ENCODE measurements at places on chromosomes 16 and 17. TPM values are rescaled to one million over a fixed set of nuclear protein-coding genes. Genes with fewer than 3 reads are reported as not detected.

DNA sequence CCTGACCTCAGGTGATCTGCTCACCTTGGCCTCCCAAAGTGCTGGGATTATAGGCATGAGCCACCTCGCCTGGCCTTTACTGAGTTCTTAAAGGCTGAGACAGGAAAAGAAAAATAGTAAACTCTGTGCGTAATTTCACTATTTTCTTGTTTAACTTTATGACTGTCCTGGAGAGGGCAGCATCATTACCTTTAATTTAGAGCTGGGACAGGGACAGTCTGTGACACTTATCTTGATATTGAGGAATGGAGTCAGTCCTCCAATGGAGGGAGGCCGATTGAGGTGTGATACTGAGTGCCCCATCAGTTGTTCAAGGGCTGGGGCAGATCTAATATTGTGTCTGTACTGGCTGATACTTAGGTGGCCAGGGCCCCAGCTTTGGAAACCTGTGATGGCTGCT is 21.5 kb upstream of the SPN start:
- no peak for DNase-seq
- H3K27me3 ChIP-seq = no peaks in the 10 kb centered on the region

DNA sequence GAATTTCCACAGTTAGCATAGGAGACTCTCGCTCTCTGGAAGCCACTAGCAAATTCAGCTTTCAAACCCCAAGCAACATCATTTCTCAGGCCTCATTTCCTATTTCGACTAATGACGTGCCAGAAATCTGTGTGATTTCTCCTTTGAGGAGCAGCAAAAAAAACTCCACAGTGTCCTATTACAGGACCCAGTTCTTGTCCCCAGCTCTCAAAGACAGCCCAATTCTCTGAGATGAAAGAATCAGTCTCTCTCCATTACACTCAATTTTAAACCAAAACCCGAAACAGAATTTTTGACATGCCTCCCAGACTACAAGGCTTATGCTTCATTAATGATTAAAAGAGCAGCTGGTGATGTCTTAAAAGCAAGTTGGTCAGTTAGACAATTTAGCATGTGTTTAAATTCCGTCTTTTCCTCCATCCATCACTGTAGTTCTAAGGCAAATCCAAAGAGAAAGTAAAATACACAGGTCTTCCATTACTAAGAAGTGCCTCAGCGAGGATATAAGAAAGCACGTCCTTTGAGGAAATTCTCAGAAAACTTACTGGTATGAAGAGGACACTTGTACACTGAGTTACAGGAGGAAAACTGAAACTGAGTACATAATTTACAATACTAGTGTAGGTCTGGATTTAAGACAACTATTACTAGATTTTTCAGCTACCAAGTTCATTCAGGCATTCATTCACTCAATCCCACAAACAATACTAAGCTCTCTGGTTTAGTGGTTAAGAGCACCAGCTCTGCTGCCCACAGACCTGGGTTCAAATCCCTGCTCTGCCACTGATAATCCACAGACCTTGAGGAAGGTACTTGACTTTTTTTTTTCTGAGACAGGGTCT is 12.5 kb downstream of the TOM1L2 start:
- H3K4me3 ChIP-seq = peak overlapping the region; percentile 71
- DNase-seq = peak; percentile 67
- H3K27me3 ChIP-seq = no peaks in the 10 kb centered on the region
- peaks cover 69% of the 10 kb centered on the region for H3K4me1 ChIP-seq
- H3K36me3 ChIP-seq = peaks cover 10% of the 10 kb centered on the region

- peak; percentile 10 for DNase-seq
- peaks cover 56% of the 10 kb centered on the region for H3K27me3 ChIP-seq
- H3K4me3 ChIP-seq = no peak within 1 kb of the TSS
- H3K27ac ChIP-seq = no peak within 1 kb of the TSS
- no peaks in the 10 kb centered on the region for H3K4me1 ChIP-seq
Observed at GRCh38 chr16:25691519-25692091, at the start of gene HS3ST4. Gene HS3ST4 (plus strand): TSS chr16:25691959.

DNA sequence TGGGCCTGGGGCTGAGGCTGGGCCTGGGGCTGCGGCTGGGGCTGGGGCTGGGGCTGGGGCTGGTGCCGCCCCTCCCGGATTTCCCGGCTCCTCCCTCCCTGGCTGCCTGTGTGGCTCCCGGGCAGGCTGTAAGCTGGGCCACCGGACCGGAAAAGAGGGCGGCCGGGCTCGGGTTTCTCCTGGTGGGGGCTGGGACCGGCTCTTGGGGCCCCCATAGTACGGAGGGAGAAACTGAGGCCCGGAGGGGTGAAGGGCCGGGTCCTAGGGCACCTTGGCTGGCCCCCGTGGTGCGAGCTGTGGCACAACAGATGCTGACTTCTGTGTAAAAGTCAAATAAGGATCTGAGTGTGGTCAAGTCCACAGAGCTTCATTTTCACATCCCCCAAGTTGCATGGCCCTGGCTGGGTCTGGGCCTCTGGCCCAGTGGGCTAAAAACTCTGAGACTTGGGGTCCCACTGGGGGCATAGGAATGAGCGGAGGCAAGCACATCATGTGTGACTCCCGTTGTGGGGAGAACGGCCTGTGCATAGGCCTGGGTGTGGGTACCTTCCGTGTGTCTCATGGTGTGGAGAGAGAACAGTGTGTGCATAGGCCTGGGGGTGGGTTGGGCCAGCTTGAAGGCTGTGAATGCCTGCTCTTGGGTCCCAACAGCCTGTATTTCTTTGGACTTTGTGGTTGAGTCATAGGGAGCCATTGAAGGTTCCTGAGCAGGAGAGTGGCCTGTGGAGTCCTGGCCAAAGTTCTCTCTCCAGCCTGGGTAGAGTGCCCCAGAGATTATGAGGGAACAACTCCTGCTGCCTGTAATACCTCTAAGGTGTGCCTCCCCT is 123.9 kb upstream of the CIBAR2 start:
- H3K27ac ChIP-seq = no peak overlapping the region
- peaks cover 20% of the 10 kb centered on the region for H3K27me3 ChIP-seq
- H3K4me3 ChIP-seq = no peak overlapping the region
- H3K4me1 ChIP-seq = no peaks in the 10 kb centered on the region
- DNase-seq = no peak
- no peaks in the 10 kb centered on the region for H3K36me3 ChIP-seq

DNA sequence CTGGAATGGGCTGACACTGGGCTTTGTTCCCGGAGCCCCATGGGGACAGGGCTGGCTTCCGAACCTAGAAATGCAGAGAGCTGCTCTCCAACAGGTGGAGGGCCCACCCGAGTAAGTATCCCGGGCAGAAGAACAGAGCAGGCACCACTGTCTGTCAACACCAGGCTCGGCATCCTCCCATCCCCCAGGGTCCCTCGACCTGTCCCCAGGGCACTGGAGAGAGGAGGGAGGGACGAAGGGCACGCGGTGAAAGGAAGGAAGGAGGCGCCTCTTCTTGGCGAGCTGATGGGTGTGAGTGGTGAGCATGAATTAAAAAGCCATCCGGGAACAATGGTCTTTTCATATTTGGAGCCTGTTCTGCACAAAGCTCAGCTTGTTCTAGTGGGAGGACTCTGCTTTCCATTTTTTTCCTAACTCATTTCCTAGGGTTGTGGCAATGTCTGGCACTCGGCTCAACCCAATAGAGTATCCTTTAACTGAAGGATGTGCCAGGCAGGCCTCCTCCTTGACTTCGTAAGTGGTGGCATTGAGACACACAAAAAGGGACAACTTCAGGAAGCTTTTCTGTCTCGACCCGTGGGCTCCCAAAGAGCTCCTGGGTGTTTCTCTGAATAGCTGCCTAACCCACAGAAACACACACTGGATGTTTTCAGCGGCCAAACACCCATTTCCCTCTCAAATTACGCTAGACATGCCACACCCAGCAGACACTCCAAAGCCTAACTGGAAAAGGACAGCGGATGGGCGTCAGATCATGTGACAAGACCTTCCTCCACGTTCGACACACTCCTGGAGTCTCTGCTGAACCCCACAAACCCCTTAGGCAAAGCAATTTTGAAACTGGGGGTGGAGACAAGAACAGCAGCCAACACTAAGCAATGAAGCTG is 47.7 kb downstream of the ZFHX3 start:
- no peaks in the 10 kb centered on the region for H3K27me3 ChIP-seq
- H3K4me1 ChIP-seq = no peaks in the 10 kb centered on the region
- H3K36me3 ChIP-seq = no peaks in the 10 kb centered on the region
- H3K27ac ChIP-seq = no peak overlapping the region
- no peak overlapping the region for H3K4me3 ChIP-seq

DNA sequence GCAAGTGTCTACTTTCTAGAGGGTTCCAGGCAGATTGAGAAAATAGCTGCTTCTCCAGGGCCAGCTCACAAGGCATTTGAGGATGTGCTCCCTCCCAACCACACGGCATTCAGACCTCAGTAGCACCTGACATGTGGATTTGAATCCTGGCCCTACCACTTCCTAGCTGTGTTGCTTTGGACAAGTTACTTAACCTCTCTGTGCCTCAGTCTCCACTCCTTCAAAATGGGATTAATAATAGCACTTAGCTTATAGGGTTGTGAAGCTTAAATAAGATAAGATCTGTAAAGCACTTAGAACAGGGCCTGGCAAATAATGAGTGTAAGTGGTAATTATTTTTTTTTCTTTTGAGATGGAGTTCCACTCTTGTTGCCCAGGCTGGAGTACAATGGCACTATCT is 21.0 kb upstream of the NOMO2 start:
- DNase-seq = no peak
- no peaks in the 10 kb centered on the region for H3K27me3 ChIP-seq
- no peaks in the 10 kb centered on the region for H3K36me3 ChIP-seq
- no peaks in the 10 kb centered on the region for H3K4me1 ChIP-seq

- no peak for DNase-seq
- no peak overlapping the region for H3K27ac ChIP-seq
- H3K27me3 ChIP-seq = no peaks in the 10 kb centered on the region
Observed at GRCh38 chr17:8921147-8921546, 44.4 kb downstream of the PIK3R5 start.

DNA sequence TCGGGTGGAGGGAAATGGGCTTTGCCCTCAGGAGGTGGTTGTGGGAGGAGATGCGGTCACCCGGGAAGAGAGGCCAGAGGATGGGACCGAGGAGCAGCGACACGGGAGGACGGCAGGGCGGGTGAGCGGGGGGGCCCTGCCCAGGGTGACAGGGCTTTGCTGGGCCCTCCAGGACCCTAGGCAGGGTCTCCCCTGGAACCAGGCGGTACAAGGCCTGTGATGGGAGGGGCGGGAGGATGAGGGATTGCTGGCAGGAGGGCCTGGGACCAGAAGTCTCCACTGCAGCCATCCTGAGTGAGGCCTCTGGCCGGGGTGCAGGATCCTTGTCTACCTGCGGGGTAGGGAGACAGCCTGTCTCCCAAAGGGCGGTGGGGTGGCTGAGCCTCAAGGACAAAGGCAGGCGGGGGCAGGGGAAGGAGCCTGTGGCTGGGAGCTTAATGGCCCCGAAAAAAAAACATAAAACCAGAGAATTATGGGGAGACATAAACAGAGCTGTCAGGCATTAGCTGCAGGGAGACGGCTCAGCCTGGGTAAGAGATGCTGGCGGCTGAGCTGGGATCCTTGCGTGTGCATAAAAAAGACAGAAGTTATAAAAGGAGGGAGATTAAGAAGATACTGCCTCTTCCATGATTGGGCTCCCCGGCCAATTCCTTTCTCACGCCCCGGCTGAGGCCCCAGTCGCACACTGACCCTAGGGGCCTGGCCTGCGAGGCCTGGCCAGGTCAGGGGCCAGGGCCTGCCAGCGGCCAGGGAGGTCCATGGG is 66.7 kb downstream of the SREBF1 start:
- peaks cover 23% of the 10 kb centered on the region for H3K4me1 ChIP-seq
- no peaks in the 10 kb centered on the region for H3K27me3 ChIP-seq
- H3K27ac ChIP-seq = no peak overlapping the region
- H3K36me3 ChIP-seq = no peaks in the 10 kb centered on the region
- DNase-seq = no peak

DNA sequence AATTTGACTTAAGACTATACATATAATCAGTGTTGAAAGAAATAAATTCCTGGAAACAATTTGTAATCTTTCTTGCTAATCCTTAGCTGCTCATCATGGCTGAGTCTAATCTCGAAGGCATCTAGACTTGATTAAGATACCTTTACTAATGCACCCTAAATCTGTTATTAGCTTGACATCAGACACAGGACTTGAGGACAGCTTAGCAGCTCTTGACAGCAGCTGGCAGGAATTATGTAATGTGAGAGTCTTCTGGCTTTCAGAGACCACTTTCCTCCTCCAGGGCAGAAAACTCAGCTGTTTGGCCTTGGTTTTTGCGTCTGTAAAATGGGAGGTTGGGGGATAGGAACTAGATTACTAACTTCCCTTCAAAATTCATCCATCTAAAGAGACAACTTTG is 7.1 kb upstream of the MPP2 start:
- no peaks in the 10 kb centered on the region for H3K36me3 ChIP-seq
- no peak for DNase-seq
- no peak overlapping the region for H3K4me3 ChIP-seq
- H3K27me3 ChIP-seq = no peaks in the 10 kb centered on the region
- peaks cover 8% of the 10 kb centered on the region for H3K4me1 ChIP-seq
- H3K27ac ChIP-seq = no peak overlapping the region

DNA sequence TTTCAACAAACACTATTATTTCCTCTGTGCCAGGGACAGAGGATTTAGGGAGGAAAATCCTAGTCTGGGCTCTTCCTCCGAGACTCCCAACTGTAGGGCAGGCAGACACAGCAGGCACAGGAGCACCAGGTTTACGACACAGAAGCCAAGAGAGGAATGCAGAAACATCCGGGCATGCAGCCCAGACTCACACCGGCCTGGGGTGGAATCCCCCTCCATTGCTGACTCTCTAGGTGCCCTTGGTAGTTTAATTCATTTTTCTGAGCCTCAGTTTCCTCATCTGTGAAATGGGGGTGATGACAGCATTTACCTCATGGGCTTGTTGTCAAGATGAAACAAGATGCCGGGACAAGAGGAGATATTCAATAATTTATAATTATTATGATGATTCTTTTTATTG is 14.9 kb downstream of the CA4 start:
- no peak for DNase-seq
- H3K36me3 ChIP-seq = no peaks in the 10 kb centered on the region
- peaks cover 7% of the 10 kb centered on the region for H3K27me3 ChIP-seq

DNA sequence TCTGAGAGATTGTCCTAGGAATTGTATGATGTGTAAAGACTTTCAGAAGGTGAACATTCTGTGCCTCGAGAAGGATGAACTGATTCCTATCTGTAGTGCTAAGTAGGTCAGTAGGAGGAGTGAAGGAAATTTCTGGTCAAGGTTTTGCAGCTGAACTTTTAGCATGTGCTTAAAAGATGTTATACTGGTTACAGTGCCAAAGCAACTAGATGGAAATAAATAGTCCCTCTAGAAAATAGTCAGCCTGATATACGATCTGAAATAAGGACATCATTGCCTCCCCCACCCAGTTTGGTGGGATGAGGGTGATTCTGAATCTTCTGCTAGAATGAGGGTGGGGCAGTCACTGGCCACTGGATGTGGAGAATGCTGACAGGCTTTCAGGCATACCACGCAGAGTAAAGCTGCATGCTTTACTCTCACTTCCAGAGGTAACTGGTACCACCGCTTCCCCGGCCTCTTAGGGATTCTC is 57.2 kb upstream of the VPS4A start:
- H3K4me3 ChIP-seq = no peak overlapping the region
- H3K36me3 ChIP-seq = no peaks in the 10 kb centered on the region
- peaks cover 10% of the 10 kb centered on the region for H3K4me1 ChIP-seq
- DNase-seq = no peak
- H3K27ac ChIP-seq = peak overlapping the region; percentile 19

- no peak overlapping the region for H3K4me3 ChIP-seq
- no peaks in the 10 kb centered on the region for H3K36me3 ChIP-seq
- H3K27ac ChIP-seq = no peak overlapping the region
- no peaks in the 10 kb centered on the region for H3K27me3 ChIP-seq
Observed at GRCh38 chr17:64254755-64255154, 8.3 kb downstream of the TEX2 start.

SLC12A3 gene
- total RNA-seq = not detected

ZNF821 gene
- 7.7 TPM for total RNA-seq

ANKRD40CL gene
- total RNA-seq = not detected

SKAP1 gene
- total RNA-seq = 109 TPM

NUPR1 gene
- total RNA-seq = not detected

MYCBPAP gene
- 1.8 TPM for total RNA-seq
